ENCODE measurements at places on chromosomes 7 and 10.

DNA sequence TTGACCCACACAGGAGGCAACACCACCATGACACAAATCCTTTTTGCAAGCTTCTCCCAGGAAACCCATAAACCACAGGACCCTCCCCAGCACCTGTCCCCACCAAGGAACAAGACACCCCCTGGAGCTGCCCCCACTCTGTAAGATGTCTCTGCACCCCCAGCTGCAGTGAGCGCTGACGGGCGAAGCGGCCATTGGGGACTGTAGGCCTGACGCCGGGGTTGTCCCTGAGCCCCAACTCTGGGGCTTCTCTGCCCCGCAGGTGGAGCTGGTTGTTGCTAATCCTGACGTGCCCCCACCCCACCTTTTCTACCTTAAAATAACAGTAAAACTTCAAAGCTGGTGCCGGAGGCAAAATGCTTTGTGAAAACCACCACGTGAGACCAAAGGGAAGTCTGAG is 94.7 kb upstream of the PPP2R2D start:
- no peak for DNase-seq

DNA sequence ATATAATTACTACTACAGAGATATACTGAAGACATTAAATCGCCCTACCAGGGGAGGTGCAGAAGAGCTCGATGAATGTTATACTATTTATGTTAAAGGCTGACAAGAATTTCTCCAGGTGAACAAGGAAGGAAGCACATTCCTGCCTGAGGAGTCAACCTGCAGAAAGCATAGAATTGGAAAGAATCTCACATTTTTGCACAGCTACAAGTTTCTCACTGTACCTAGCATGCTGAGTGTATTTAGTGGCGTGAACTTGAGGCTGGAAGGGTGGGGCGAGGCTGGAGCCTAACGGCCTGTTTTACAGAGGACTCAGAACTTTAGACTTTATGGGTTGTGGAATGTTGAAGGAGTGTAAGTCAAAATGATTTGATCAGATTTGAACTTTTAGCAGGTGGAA is 373.6 kb upstream of the LRGUK start:
- no peak for DNase-seq

GRCh38 chr7:100157334-100158228 is 942 bp downstream of the TRAPPC14 start:
- DNase-seq, result peak; percentile 68

- DNase-seq, result no peak
These were observed 3.3 kb upstream of the VDAC2 start for GRCh38 chr10:75207079-75207856.

DNA sequence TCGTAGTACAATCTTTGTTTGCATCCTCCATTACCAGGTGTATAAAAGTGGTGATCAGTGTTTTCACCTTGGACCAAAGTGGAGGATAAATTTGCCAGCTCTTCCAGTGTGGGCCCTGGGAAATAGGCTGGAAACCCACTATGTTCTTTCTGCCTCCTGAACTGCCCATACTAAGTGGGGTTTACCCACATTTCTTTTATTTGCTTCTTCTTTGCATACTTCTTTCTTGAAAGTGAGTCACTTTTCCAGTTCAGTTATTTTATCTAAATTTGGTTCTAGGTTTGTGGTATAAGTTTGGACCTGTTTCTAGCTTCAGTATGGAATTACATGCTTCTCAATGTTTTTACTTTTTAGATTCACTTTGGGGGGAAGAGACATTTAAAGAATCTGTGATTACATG is 126.2 kb upstream of the ACBD5 start:
- DNase-seq, result no peak

GRCh38 chr7:2483494-2483893 is 7.3 kb upstream of the GRIFIN start:
- DNase-seq, result no peak

DNA sequence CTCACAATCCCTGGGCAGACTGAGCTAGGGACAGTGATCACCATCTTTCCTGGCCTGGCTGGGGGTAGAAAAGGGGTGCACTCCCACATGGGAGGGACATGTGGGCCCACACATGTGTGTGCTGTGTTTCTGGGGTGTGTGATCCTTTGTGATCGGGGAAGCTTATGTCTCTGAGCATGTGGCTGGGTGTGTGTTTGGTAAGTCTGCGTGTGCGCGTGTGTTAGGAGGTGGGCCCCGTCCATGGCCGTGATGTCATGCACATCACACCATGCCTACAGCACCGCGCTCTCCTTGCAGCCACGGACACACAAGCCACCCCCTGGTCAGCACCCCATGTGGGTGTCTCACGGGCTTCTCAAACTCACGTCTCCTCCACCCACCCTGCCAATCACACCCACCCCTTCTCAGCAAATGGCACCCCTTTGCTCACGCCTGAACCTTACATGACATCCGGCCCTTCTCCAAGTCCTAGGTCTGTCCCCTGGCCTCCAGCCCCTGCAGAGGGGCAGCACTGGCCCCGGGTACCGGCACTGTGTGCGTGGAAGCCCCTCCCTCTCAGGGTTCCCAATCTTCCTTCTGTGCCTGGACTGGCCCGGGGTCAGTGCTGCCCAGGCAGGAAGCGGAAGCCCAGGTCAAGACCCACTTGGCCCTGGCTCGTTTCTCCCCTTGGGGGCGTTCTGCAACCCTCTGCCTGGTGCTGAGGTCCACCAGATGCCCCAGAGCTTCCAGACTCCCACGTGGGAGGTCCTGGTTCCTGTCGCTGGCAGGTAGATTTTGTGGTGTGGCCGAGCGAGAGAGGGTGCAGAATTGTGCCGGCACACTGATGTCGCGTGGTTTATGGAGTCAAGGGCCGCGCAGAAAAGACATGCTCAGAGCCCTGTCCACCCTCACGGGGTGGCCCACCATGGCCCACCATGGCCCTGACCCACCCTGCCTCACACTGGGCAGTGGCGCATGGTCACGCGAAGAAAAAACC is 12.6 kb downstream of the SLC29A4 start:
- no peak for DNase-seq

DNA sequence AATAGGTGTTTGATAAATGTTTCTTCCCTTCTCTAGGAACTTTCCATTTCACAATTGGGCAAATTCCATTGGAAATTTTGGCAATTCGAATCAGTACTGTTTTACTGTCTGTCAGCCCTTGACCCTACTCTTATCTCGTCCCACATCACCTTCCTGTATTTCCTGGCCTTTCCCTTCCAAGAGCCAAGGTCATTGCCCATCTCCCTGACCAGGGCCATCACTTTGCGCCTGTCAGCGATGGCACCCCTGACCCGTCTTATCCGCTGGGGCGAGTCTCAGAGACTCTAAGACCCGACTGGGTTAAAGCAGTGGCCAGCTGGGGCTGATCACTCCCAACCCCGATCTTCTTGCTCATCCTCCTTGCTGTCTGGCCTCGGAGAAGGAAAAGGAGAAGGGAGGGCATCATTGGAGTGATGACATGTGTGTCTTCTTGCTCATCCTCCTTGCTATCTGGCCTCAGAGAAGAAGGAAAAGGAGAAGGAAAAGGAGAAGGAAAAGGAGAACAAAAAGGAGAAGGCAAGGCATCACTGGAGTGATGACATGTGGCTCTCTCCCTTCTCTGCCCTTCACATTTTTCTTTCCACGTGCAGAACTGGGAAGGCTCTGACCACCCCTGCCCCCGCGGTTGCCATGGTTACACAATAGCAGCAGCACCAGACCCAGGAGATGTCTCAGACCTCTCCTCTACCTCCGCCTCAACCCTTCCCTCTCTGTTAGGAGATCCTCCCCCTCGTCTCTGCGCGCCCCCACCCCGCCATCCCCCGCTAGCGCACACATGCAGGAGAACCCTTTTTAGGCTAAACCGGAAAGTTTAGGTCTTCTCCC is 2.0 kb downstream of the SEMA3D start:
- peak; percentile 27 for DNase-seq

GRCh38 chr7:127896659-127897058 is 134.6 kb downstream of the LRRC4 start:
- DNase-seq, result no peak

DNA sequence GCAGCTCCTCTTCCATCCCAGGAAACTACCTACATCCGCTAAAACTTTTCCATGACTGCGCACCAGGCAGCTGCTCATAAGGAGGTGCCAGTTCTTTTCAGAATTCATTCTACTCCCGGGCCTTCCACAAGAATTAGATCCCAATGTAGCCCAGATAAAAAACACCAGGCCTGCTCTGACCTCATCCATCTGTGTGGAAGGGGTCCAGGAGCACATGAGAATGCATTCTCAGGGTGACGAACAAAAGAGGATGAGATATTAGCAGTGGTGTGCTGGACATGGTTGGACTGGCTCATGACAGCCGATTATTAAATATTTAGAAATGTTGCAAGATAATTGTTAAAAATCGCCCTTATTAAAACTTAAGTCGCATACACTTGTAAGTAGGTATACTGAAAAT is 43.2 kb upstream of the STEAP1B start:
- DNase-seq, result peak; percentile 13

GRCh38 chr10:88895250-88895649 is 15.2 kb downstream of the STAMBPL1 start:
- DNase-seq, result no peak

DNA sequence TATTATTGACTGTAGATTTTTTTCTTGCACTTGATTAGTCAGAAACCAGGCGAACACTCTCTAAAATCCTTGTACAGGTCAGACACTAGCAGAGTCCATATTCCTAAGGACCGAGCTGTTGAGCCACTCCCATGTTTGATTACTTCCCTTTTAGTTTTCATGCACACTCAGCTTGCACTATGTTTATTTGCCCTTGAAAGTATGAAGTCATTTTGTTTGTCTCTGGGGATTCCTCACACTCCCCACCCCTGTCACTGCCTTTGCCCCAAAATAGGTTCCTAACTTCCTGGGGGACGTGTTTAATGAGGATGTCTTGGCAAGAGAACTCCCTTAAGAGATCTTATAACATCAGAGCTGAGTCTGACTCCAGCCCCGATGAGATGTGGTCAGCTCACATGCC is 182.1 kb downstream of the EVX1 start:
- DNase-seq, result peak; percentile 57

DNA sequence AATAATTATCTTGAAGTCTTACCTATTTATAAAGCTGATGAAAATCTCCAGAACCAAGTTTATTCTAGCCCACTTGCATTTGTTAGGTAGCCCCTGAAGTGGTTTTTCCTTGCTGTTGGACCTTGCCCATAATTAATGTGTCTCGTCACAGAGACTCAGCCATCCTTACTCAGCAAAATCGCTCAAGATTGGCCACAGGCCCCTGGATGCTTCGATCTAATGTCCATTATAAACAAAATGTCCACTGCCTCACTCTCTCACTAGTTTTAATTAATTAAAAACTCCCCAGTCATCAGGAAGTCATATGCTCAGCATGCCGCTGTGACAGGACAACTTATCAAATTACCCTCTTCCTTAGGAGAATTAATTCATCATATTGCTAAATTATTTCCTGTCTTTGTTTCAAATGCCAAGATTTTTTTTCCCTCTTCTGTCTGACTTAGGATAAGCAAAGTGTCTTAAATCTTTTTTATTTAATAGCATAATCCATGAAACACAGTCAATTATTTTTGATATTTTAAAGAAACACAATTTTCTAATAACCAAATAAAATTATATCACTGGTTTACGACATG is 126.8 kb upstream of the PCLO start:
- DNase-seq, result no peak

GRCh38 chr10:36448760-36449691 is 676.4 kb upstream of the ANKRD30A start:
- DNase-seq, result no peak

- peak; percentile 87 for DNase-seq
These were observed 816 bp upstream of the LRRC4 start for GRCh38 chr7:128031901-128032604.

DNA sequence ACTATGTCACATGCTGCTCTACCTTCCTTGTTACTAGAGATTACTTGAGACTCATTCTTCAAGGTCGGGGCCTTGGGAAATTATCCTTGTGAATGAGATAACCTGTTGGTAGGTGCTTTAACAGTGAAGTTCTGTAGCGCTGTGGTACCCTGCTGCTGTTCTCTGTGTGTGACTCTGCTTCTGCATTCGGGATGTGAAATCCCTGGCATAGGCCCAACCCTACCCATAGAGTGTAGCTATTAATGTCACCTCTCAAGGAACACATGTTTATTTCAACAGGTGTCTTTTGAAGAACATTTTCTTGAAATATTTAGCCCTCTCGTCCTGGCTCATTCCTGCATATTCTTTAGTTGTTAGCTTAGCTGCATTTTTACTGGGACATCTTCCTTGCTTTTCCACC is 41.8 kb upstream of the TMEM236 start:
- no peak for DNase-seq

DNA sequence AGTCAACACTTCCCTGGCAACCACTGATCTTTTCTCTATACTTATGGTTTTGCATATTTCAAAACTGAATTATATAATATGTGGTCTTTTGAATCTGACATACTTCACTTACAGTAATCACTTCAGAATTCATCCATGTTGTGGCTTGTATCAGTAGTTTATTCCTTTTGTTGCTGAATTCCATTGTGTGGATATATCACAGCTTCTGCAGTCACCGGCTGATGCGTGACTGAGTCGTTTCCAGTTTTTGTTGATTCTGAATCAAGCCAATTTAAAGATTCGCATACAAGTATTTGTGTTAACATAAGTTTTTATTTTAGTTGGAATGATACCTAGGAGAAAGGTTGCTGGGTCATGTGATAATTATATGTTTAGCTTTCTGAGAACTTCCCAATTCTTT is 672.5 kb upstream of the ANKRD30A start:
- no peak for DNase-seq

DNA sequence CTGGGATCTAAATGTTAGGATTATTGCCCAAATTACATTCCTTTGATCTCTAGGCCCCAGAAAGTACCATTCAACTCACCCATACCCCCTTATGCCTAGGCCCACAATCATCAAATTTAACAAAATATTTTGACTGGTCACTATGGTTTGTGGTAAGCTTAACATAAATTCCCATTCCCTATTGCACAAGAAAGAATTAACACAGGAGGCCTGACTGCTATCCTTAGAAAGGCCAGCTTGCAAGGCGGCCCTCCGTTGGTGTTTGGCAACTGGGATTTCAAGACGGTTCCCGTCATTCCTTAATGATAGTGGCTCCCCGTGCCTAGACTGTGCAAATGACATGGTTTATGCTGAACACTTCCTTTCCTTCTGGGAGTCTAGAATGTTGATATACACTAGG is 29.6 kb downstream of the ARHGAP21 start:
- DNase-seq, result no peak

- peak; percentile 10 for DNase-seq
These were observed 15.4 kb upstream of the PRF1 start for GRCh38 chr10:70617798-70618568.

- no peak for DNase-seq
These were observed 10.0 kb upstream of the PRPS1L1 start for GRCh38 chr7:18037609-18038008.

- no peak for DNase-seq
These were observed 509.0 kb upstream of the PODXL start for GRCh38 chr7:132065193-132065988.

GRCh38 chr7:20293336-20293735 is 37.4 kb upstream of the ITGB8 start:
- DNase-seq, result no peak

DNA sequence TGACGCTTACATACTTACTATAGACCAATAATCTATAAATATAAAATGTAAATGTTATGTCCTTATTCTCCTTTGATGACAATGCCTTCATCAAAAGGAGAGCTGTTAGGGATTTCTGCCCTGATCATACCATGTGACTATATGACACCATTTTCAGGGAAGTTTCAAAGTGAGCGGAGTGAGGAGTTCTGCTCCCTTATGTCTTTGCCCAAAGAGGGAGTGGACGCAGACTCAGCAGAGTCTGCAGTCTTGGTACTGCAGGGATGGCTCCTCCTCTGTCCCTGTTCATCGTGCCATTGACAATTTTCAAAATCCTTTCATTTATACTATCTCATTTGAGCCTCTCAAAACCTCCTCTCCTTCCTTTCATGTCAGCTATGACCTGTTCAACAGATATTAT is 27.9 kb downstream of the HYAL4 start:
- no peak for DNase-seq

- DNase-seq, result peak; percentile 72
These were observed 81.1 kb downstream of the ZMIZ1 start for GRCh38 chr10:79149662-79150443.
